Mammary epithelial cell (primary cell): ENCODE measurements at places on chromosomes 5 and 9. TPM values are rescaled to one million over a fixed set of nuclear protein-coding genes. Genes with fewer than 3 reads are reported as not detected.

The SLC1A3 gene
- total RNA-seq, result 8.3 and 21.7 TPM in 2 replicates

The TRAF1 gene
- total RNA-seq, result 0.89 and 1.2 TPM in 2 replicates

The SLC45A2 gene
- total RNA-seq, result under 0.01 TPM

The LEAP2 gene
- total RNA-seq, result 0.80 and 1.1 TPM in 2 replicates

The KIF4B gene
- not detected in 2 replicates for total RNA-seq

The EPB41L4B gene
- total RNA-seq, result 3.5 TPM

The CDH6 gene
- not detected in 2 replicates for total RNA-seq

The N4BP3 gene
- total RNA-seq, result 2.2 and 2.3 TPM in 2 replicates

The FOXD4L6 gene
- total RNA-seq, result 1.0 TPM

The PCSK5 gene
- 2.4 and 2.7 TPM in 2 replicates for total RNA-seq

The GTF2H2 gene
- 44.3 TPM for total RNA-seq

The C5 gene
- 1.3 TPM for total RNA-seq
